Activated CD8-positive, alpha-beta memory T cell treated with anti-CD3 and anti-CD28 coated beads, Interleukin-2, amount 10 ng/mL, durations not matched to agents 7 days and 5 days (primary cell): ENCODE measurements at places on chromosomes 6 and 20.

DNA sequence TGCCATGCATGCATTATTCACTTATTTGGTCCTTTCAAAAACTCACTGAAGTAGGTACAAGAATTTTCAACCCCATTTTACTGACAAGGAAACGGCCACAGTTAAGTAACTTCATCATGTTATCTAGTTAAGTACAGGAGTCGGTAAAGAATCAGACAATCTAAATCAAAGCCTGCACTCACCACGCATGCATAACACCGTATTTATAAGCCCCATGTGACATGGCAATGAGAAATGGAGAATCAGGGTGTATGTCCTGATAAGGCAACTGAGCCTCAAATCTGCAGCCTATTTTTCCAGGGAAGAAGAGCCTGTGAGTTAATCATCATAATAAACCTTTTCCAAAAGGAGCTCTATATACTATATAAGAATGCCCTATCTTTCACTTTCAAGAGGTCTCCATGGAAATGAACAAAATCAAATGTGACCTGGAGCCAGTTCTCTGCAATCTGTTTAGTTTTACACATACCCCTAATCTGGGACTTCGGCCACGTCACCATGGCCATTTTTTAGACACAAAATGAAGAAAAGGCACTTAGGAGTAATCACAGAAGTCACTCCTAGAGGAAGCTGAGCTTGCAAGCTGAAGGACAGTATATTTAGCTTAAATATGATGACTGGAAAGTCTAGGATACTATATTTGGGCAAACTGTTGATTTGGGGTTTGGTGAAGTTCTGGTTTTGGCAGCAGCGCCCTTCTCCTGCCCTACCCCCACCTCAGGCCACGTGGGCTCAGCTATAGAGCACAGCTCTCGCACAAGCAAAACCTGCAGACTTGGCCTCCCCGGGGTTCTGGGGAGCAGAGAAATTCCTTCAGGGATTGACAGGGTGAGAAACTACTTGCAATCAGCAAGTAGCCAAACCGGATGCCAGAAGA, 19.2 kb downstream of the TRAM2 start:
- H3K4me1 ChIP-seq: no peaks in the 10 kb centered on the region
- H3K4me3 ChIP-seq: no peak overlapping the region
- H3K36me3 ChIP-seq: no peaks in the 10 kb centered on the region
- no peak for DNase-seq

DNA sequence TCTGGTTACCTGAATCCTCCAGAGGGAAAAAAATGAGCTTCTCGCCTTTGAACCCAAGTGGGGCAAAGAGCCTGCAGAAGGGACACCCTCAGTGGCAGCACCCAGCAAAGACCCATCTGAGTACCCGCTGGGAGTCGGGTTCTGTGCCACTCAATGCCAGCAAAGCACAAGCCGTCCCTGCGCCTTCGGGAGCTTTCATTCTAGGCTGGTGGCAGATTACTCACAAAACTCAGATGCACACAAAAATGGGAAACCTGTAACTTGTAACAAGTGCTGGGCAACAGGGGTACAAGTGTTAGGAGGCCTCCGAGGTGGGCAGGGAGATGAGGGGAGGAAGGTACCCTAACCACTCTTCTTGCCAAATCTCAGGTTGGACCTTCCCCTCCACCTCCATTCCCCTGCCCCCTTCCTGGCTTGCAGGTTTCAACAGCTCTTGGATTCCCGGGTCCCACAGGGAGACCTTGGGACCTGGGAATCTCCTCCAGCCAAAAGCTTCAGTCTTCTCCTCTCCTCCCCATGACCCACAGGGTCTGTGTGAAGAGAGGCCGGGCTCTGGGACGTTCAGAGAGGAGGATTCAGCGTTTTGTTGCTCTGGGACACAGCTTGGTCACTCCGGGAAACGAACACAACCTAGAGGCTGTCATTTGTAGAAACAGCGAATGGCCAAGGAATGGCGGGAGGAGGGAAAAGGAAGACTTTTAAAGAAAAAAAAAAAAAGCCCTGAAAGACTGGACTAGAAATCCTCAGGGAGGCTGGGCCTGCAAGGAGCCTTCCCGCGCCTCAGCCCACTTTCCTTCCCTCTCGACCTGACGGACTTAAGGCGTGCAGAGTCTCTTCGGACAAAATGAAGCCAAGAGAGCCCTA, 1.2 kb upstream of the PARD6B start:
- peaks cover 6% of the 10 kb centered on the region for H3K36me3 ChIP-seq
- no peaks in the 10 kb centered on the region for H3K27me3 ChIP-seq
- peak overlapping the region; percentile 75 for H3K27ac ChIP-seq
- H3K4me3 ChIP-seq: peak overlapping the region; percentile 84

DNA sequence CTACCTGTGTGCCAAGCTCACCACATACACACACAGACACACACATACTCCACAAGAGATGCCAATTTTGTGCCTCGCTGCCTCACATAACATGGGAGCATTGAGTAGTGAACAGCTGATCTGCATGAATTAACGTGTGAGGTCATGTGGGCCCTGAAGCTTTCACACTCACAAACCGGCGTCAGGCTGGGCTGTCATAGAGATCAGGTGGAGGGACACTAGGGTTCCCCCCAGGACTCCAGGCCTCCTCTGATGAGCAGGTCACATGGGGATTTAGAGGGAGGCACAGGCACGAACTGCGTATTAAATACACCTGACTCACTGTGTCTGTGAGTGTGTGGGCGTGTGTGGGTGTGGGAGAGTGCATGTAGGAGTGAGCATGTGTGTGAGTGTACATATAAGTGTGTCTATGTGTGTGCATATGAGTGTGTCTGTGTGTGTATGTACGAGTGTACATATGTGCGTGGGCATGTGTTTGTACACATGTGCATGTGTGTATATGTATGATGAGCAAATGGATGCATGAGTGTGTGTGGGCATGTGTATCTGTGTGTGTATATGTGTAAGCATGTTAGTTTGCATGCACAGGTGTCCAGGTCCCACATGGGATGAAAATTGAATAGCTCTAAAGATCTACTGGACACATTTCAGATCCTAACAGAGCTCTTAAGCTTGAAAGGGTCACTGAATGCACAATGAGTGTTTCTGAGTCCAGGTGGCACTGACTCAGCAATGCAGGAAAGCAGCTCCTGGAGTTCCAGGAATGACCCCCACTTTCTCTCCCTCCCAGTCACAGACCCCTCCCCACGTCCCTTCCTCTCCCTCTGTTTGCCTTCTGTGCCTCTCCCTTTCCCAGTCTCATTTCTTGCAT, 336.6 kb downstream of the PREX1 start:
- H3K4me3 ChIP-seq: no peak overlapping the region
- no peak for DNase-seq
- peaks cover 4% of the 10 kb centered on the region for H3K4me1 ChIP-seq
- H3K27me3 ChIP-seq: peaks cover 14% of the 10 kb centered on the region
- H3K27ac ChIP-seq: no peak overlapping the region
- no peaks in the 10 kb centered on the region for H3K36me3 ChIP-seq

DNA sequence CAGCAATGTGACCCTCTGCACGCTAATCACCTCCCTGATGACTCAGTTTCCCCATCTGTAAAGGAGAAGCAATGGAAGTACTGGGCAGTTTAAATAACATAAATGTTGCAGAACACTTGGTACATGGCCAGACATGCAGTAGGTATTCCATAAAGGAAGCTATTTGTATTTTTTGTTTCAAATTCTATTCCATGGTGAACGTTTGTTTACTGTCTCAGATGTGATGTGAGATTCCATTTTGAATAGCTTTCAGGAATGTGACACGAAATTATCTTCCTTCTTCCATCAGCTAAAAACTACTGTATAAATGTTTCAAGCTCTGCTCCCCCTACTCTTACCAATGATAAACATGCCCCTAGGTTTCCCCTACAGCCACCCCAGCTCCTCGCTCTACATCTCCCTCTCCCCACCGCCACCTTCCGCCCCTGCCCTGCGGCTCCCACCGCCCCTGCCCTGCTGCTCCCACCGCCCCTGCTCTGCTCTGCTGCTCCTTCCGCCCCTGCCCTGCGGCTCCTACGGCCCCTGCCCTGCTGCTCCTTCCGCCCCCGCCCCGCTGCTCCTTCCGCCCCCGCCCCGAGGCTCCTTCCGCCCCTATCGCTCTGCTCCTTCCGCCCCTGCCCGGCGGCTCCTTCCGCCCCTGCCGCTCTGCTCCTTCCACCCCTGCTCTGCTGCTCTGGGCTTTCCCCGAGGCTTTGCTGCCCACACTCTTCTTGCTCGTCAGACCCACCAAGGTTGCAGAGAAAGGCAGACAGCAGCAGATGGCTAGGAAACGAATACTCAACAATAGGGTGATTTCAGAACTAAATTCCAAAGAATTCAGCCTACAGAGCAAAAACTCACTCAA, 78.9 kb downstream of the THBS2 start:
- H3K36me3 ChIP-seq: no peaks in the 10 kb centered on the region
- H3K27me3 ChIP-seq: peaks cover 23% of the 10 kb centered on the region
- no peak overlapping the region for H3K27ac ChIP-seq
- H3K4me3 ChIP-seq: no peak overlapping the region
- H3K4me1 ChIP-seq: no peaks in the 10 kb centered on the region

GRCh38 chr20:64111841-64112641, 4.7 kb upstream of the NPBWR2 start:
- peak; percentile 31 for DNase-seq
- H3K27me3 ChIP-seq: no peaks in the 10 kb centered on the region
- H3K4me3 ChIP-seq: no peak overlapping the region
- no peak overlapping the region for H3K27ac ChIP-seq
- H3K36me3 ChIP-seq: no peaks in the 10 kb centered on the region
- peaks cover 2% of the 10 kb centered on the region for H3K4me1 ChIP-seq

DNA sequence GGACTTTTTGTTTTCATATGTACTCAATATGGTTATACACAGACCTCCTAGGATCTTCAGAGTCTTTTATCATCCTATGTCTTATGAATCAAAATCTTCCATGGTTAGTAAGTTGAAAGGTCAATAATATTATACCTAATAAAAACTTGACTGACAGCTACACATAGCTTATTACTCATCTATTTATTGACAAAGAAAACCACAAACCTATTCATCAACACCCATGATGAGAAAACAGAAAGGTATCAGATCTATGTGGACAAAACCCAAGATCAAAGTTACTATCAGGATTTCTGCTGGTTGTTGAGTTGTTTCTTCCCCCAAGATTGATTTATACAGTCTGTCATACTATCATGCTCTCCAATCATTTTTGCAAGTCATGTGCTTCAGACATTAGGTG, 460.1 kb upstream of the MANEA start:
- no peak for DNase-seq
- no peaks in the 10 kb centered on the region for H3K27me3 ChIP-seq
- no peaks in the 10 kb centered on the region for H3K4me1 ChIP-seq
- H3K36me3 ChIP-seq: no peaks in the 10 kb centered on the region
- no peak overlapping the region for H3K4me3 ChIP-seq

DNA sequence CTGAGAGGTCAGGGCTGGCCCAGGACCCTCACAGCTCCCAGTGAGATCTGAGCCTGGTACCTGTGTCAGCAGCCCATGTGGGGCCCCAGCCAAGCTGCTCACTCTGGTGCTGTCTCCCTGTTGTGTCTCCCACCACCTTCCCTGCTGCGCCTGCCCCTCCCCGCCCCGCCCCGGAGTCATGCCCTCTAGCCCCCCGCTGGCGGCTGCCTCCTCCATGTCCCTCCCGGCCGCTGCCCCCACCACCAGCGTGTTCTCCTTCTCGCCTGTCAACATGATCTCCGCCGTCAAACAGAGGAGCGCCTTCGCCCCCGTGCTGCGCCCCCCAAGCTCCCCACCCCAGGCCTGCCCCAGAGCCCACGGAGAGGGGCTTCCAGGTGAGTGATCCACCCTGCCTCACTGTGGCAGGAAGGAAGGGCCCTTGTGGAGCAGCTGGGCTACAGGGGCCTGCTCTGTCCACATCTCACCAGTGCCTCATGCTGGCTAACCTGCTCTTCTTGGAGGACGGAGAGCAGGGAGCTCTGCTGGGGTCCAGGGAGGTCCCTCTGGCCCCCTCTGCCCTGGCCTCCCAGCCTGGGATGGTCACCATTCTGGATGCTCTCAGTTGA, 44.9 kb downstream of the CPXM1 start:
- DNase-seq: no peak
- no peaks in the 10 kb centered on the region for H3K36me3 ChIP-seq
- H3K4me3 ChIP-seq: no peak overlapping the region
- peaks cover 16% of the 10 kb centered on the region for H3K4me1 ChIP-seq

DNA sequence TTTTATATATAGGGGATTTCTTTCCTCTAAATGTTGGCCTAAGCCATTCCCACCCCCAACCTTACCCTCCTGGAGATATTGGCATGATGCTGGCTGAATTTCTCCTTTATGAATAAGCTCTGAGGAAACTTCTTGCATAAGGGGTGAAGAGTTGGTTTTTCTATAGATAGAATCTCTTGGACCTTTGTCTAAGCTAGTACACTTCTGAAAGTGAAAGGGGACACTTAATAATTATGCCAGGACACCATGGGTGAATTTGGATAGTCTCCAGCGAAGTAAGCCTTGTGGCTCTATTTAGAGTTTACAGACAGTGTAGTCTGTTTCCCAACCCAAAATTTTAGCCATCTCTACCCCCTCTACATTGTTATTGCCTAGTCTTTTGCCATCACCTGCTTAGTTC, 27.1 kb upstream of the FABP7 start:
- H3K27ac ChIP-seq: no peak overlapping the region
- H3K4me3 ChIP-seq: no peak overlapping the region
- no peaks in the 10 kb centered on the region for H3K27me3 ChIP-seq
- DNase-seq: no peak

DNA sequence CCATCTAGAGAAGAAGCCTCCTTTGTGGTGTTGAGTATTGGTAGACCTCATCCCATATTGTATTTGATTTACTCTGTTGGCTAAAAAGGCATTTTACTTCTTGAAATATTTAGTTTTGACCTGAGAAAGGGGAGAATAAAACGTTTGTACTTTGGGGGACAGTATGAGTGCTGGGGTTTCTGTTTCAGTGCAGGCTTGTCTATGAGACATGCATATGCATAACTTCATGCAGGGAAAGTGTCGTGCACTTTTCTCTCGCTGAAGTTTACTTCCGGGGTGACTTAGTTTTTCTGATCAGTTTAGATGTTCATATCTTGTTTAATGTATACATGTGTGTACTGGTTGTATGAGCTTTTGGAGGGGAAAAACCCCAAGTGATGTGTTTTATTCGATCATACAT, 59.5 kb downstream of the UTRN start:
- peaks cover 66% of the 10 kb centered on the region for H3K4me1 ChIP-seq
- H3K27me3 ChIP-seq: no peaks in the 10 kb centered on the region
- H3K4me3 ChIP-seq: peak overlapping the region; percentile 97

GRCh38 chr20:50389808-50390684, 120.1 kb upstream of the PTPN1 start:
- DNase-seq: no peak
- H3K36me3 ChIP-seq: no peaks in the 10 kb centered on the region
- H3K4me3 ChIP-seq: no peak overlapping the region
- peaks cover 56% of the 10 kb centered on the region for H3K4me1 ChIP-seq
- no peak overlapping the region for H3K27ac ChIP-seq
